ENCODE measurements at places on chromosomes 3 and 15.

- DNase-seq, result no peak
These were observed 26.7 kb downstream of the TKT start for GRCh38 chr3:53229171-53229570.

GRCh38 chr15:96887730-96888129 lies 557.2 kb downstream of the NR2F2 start:
- no peak for DNase-seq

DNA sequence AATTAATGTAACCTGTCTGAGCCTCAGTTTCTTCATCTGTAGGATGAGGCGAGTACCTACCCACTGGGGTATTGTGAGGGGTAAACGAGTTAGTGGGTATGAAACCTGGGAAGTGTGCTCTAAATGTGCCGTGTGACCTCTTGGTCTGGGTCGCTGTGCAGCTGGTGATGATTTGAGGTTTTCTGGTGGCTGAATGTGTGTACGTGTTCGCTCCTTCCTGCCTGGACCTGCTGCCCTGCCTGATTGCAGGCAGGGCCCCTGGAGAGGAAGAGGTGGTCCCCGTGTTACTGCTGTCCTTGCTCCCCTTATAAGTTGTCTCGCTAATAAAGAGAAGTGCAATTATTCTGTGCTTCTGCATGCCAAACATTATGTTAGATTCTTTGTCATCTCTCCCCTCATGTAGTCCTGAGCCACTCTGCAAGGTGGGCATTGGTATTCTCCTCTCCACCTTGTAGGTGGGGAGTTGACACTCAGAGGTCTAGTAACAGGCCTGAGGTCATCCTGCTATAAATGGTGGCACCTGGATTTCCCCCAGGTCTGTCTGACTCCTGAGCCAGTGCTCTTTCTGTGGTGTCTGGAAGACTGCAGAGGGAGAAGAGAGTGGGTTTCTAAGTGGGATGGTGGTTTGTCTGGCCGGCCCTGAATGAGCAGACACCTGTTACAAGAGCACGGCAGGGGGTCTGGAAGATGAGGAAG lies 15.7 kb downstream of the PDIA5 start:
- no peak for DNase-seq

GRCh38 chr3:171526146-171526545 lies 65.9 kb upstream of the TNIK start:
- no peak for DNase-seq

- no peak for DNase-seq
These were observed 68.4 kb downstream of the MEGF11 start for GRCh38 chr15:66184936-66185790.

DNA sequence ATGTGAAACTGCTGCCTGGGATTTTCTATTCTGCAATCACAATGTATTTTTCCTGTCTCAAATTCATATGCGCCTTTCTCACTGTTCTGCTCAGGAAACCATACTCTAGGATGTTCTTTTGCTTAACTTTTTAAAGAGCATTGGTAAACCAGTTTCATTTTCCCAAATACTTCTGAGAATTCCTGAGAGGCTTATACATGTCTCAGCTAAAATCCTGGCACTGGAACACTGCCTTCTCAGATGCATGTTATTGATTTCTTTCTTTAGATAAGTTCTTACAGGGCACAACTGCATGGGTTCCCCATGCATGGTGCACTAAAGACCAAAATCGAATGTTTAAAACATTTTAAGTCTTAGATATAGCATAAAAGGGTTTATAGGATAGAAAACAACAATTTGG lies 178.3 kb upstream of the PLSCR5 start:
- DNase-seq, result no peak

GRCh38 chr15:49320351-49320750 lies 102.7 kb upstream of the FGF7 start:
- DNase-seq, result no peak

GRCh38 chr15:68528626-68529290 lies 50.0 kb upstream of the CORO2B start:
- peak; percentile 12 for DNase-seq

DNA sequence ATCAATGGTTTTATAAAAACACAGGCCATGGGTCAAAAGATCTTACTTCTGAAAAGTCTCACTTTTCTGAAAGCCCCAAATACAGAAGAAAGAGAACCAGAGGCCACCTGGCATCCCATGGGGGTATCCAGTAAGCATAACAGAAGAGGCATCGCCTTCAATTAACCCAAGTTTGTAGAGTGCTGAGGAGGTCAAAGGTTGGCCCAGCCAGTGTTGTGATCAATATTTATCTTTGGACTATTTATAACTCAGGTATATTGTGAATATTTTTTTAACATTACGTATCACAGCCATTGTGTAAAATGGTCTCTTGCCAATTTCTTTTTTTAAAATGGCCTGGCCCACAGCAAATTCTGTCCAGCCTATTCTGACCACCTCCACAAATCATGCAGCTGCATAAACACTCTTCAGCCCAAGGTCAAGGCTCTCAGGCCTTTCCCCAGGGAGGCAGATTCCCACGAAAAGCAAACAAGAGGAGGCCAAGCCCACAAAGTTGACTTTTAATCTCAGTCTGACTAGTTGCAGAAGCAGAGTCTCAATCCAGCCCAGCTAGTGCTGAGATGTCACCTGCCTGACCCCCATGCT lies 26.2 kb upstream of the SPTBN5 start:
- DNase-seq, result no peak

- no peak for DNase-seq
These were observed 517.0 kb downstream of the SQOR start for GRCh38 chr15:46151786-46152185.

DNA sequence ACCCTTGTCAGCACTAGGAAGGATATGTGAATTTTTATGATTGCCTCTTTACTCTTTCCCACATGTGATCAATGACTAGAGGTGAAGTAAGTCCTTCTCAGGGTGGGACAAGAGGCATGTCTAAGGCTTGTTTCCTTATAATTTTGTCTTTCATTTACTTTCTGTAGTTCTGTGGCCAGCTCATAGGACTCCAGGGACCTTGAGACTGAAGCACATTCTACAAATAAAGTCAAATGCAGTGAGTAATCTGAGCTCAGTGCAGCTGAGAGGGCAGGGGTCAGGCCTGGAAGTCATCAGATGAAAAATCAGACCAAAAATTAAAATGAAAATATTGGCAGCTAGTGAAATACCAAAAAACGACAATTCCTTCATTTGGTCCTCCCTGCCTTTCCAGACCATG lies 424.7 kb upstream of the THBS1 start:
- no peak for DNase-seq

- peak; percentile 73 for DNase-seq
These were observed 113.8 kb downstream of the PPM1L start for GRCh38 chr3:160869825-160870224.

- DNase-seq, result peak; percentile 64
These were observed 32.8 kb downstream of the GRIP2 start for GRCh38 chr3:14507305-14507741.

- no peak for DNase-seq
These were observed 10.6 kb upstream of the PCSK6 start for GRCh38 chr15:101499863-101500713.

DNA sequence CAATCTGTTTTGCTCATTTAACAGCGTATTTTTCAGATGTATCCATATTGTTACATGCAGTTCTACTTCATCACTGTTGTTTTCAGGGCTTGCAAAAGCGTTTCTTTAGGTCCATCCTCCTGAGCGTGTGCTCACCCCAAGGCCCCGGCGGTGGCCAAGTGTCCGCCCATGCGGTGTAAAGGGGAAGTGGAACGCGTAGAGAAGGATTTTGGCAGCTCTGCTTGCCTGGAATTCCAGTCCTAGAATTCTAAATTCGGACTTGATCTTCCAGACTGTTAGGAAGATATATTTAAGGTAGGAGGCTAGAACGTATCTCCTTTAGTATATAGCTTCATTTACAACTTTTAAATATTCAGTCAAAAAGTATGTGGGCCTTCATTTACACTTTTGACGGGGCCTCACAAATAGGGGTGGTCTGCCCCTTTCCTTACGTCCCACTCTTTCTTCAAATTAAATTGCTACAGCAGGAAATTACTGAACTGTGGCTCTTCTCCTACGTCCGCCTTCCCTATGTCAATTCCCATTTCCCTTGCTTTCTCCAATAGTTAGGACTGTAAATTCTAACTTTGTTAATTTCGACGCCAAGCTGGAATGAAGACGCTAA lies 609 bp upstream of the TBC1D23 start:
- DNase-seq, result peak; percentile 46

GRCh38 chr3:134362670-134363380 lies 11.4 kb downstream of the AMOTL2 start:
- DNase-seq, result no peak

GRCh38 chr3:23128655-23129054 lies 74.5 kb upstream of the UBE2E2 start:
- DNase-seq, result no peak

- no peak for DNase-seq
These were observed 7.5 kb downstream of the ST8SIA2 start for GRCh38 chr15:92400980-92401787.

- DNase-seq, result no peak
These were observed 9.7 kb downstream of the TTC23 start for GRCh38 chr15:99239545-99240198.

GRCh38 chr3:155739154-155739553 lies 5.7 kb downstream of the PLCH1 start:
- DNase-seq, result no peak

DNA sequence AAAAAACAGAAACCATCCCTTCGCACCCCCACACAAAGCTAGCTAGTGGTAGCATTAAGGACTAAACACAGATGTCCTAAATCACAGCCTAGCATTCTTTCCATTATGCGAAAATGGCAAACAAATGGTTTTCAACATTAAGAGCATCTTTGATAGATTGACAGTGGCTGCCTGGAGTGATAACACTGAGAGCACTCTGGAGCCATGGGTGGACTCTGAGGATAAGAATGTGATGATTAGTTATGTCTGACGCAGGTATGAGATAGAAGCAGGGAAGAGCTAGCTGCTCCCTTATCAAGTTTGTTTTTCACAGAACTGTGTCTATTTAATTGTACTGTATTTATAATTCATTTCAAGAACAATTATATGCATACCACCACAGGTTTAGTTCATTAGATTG lies 142.9 kb downstream of the PDZRN3 start:
- no peak for DNase-seq

DNA sequence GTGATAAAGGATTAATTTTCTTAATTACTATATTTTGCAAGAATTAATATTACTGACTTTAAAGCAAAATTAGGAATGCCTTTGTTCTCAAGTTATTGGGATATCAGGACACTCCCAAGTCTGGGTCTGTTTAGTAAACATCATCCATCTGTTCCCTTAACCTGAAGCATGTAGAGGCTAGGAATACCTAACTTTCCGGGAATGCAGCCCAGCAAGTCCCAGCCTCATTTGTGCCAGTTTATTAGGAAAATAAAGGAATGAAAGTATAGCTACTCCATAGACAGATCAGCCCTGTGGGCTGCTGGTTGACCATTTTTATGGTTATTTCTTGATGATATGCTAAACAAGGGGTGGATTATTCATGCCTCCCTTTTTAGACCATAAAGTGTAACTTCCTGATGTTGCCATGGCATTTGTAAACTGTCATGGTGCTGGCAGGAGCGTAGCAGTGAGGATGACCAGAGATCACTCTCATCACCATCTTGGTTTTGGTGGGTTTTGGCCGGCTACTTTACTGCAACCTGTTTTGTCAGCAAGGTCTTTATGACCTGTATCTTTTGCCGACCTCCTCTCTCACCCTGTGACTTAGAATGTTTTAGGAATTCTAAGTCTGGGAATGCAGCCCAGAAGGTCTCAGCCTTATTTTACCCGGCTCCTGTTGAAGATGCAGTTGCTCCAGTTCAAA lies 540.2 kb downstream of the NAALADL2 start:
- peak; percentile 7 for DNase-seq

- no peak for DNase-seq
These were observed 209.4 kb upstream of the TGFBR2 start for GRCh38 chr3:30397030-30397429.

GRCh38 chr3:120033596-120033995 lies 60.7 kb downstream of the GSK3B start:
- no peak for DNase-seq

Measured in PC-9 (cell line).